ENCODE measurements at places on chromosomes 3 and 15.

GRCh38 chr3:146469150-146470017 lies at the start of gene PLSCR2:
TSS of gene PLSCR2 (minus strand) at chr3:146469561. CDS start at chr3:146459904, 9,657 bp downstream.
- peak; percentile 10 for DNase-seq

DNA sequence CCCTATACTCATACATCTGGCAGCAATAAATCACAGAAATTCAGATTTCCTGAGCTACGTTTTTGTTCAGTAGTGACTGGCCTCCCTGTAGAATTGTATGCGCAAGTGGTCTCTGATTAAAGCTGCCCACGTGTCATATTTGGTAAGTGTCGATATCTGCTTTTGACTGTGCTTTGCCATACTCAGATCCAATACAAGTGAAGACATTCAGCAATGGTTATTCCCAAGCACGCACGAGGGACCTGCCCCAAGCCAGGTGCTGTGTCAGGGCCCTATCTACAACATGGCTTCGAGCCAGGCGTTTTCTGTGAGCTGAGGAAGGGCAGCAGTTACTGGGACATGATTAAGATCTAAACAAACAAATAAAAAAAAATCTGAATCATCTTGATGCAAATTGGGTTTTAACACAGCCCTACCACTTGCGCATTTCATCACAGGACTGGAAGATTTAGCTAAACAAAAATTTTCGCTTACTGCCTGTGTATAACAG lies 47.2 kb upstream of the ICE2 start:
- DNase-seq = no peak

DNA sequence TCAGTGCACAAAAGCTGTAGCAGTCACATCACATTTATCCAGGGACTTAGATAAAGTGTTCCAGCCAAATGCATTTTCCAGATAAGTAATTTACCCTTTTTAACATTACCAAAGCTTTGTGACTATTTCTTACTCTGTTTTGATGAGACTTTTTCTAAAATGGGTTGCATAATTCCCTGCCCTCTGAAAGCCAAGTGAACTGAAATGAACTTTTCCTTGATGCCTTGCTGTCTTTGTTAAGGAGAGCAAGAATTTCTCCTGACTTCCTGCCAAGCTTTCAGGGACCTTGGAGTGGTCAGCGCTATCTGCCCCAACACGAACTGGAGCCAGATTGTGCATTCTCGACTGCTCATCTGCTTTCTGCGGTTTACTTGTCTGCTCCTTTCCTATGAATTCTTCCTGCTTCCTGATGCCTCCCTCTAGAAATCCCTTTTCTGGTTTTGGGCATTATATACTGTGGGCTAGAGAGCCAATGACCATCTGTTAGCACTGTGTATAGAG lies 34.8 kb downstream of the EIF4E3 start:
- no peak for DNase-seq

DNA sequence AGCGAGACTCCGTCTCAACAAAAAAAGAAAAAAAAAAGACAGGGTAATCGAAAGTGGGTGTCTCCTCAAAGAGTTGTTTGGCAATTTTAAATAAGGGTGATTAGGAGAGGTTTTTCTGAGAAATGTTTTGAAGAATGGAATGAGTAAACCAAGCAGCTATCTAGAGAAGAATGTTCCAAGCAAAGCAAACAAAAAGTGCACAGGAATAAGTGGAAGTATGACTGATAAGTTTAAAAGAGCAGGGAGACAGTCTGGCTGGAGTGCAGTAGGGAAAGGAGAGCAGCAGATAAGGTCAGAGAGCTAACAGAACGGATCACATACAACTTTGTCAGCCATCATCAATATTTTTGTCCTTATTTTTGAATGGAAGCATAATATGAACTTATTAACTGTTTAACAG lies 853.5 kb downstream of the TUSC7 start:
- DNase-seq = no peak

- DNase-seq = no peak
These were observed 173.8 kb downstream of the RPLP1 start for GRCh38 chr15:69626095-69627066.

GRCh38 chr3:47681016-47681415 lies 100.7 kb downstream of the SMARCC1 start:
- DNase-seq = no peak

DNA sequence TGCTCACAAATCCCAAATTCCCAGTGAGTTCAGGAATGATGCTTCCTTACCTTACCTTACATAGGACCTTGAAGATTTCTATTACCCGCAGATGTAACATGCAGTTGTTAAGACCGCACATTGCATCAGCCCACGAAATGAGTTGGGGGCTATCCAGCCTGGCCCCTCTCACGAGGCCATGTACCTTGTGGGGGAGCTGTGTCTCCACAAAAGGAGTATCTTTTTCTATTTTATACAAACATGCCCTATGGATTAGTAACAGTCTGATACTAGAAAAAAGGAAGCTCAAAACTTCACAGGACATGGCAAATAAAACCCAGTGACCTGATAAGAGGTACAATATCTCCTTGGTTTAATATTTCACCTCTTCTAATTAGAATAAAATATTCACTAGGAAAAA lies 1086.8 kb upstream of the CFAP20DC start:
- DNase-seq = no peak

DNA sequence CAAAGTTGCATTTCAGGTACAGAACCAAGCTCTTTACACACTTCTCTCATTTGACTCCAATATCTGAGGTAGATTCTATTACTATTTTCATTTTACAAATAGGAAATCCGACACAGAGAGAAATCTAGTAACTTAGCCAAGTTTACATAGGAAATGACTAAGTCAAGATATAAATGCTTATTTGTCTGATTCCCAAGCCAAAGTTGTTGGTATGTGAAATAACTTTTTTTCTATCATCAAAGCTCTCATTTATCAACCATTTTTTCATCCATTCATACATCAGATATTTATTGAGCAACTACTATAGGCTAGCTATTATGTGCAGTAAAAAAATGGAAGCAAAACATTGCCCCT lies 89.2 kb upstream of the MITF start:
- DNase-seq = no peak
